ENCODE measurements at places on chromosomes 2 and 18. TPM values are rescaled to one million over a fixed set of nuclear protein-coding genes. Genes with fewer than 3 reads are reported as not detected.

DNA sequence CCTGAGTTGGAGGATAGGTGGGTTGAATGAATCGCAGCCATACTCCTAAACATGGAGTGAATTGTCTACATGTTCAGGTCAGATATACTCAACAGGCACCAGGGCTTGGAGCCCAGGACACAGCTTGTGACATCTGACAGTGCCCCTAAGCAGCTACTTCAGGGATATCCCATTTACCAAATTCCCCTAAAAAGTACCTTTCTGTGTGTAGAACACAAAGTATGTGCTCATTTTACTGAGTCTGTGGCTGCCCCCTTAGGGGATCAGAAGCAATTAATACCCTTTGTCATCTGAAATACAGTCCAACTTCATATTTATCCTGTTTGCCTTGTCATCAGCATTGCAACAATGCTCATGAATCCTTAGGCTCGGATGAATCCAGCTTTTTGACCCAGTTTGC, 20.8 kb downstream of the TNFRSF11A start:
- DNase-seq, result no peak

GRCh38 chr2:69203166-69203985, 183.7 kb downstream of the GFPT1 start:
- no peak for DNase-seq

GRCh38 chr18:7721532-7721931, 154.4 kb downstream of the PTPRM start:
- no peak for DNase-seq

DNA sequence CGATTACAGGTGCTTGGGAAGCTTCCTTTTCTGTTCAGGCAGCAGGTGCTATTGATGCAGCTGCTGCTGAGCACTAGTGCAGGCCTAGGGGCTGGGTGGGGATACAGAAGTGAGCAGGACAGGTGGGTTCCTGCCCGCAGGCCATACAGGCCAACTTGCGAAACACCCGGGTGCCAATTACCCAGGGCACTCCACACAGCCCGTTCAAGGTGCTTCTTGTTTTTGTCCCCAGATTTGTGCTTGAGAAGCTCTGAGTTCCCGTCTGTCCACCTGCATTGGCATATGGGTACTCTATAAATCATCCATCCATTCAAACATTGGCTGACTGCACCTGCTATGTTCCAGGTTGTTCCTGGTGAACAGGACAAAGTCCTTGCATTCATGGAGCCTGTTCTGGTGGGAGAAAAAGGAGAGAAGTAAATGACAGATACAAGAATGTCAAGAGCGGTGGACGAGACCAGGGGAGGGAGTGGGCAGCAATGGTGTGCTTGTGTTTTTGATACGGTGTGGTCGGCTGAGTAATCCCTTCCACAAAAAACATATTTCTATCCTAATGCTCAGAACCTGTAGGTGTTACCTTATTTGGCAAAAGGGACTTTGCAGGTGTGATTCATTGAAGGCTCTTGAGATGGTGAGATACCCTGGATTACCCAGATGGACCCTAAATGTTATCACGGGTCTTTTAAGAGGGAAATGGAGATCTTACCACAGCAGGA, 31.4 kb downstream of the SH3BP4 start:
- DNase-seq, result no peak

DNA sequence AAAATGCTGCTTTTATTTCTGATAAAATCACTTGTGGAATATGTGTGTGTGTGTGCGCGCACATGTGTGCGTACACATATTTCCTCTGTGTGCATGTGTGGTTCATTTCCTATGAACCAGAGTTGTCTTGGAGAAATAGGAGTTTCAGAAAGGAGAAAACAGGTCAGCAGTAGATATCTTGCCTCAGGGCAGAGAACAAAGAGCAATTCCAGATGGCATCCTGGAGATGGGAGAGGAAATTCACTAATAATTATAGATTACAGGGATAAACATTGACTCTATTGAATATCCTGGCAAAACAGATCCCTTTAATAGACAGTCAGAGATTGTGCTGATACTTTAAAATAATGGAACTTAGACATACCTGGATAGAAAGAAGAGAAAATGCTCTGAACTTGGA, 298.0 kb downstream of the TRIB2 start:
- no peak for DNase-seq

DNA sequence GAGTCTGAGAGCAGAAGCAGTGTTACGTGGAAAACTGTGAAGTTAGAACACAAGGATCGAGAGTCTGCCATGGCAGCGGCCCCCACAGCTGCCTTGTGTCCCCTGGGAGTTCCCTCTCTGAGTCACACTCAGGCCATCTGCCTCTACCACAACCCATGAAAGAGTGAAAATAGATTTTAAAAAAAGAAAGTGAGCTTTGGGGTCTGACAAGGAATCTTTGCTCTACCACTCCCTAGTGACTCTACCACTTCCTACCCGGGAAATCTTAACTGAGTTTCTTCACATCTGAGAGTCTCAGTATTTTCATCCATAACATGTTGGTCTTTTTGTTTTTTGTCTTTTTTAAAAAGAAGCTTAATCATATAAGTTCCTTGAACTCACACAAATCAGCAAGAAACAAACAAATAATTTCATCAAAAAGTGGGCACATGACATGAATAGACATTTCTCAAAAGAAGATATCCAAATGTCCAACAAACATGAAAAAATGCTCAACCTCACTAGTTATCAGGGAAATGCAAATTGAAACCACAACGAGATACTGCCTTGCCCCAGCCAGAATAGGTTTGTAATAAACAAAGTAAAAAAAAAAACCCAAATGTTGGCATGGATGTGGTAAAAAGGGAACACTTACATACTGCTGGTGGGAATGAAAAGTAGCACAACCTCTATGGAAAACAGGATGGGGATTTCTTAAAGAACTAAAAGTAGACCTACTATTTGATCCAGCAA, 2.4 kb upstream of the MSGN1 start:
- DNase-seq, result no peak

DNA sequence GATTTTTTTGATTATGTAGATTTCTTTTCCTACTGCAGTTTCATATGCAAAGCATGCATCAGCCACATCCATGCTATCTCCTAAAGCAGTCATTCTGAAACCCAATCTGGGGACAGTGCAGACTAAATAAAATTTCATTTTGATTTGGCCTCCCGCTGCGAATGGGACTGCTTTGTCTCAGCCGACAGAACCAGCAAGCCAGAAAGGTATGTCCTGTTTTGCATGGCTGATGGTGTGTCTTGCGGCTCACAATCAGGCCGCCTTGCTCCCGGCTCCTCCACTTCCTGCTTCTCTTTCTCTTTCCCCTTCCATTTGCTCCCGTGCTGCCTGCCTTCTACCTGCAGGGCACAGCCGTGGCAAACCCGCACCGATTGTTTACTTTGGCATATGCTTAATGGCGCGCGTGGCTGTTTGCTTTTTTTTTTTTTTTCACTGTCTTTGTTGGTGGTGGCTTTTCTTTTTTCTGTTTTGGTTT, 419.6 kb upstream of the POU3F3 start:
- DNase-seq, result no peak

DNA sequence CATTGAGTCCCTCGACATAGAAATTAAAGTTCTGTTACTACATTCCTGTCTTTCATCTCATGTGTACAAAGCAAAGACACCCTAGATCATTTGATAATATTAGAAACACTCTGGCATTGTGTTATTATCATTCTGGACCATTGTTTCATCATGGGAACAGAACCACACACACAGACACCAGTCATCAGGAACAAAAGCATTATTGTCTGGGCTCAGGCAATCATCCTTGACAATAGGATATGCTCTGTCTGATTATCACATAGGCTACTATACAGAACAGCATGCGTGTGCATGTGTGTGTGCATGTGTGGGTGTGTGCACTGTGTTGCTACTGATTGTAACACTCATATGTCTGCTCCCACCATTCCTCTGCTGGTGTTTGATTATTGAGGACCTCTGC, 242.5 kb downstream of the SH3BP4 start:
- no peak for DNase-seq

ATOH8 gene
- total RNA-seq, result 66.5 TPM

KLHL14 gene
- total RNA-seq, result 0.98 TPM

EPHA4 gene
- total RNA-seq, result 24.1 TPM

DNA sequence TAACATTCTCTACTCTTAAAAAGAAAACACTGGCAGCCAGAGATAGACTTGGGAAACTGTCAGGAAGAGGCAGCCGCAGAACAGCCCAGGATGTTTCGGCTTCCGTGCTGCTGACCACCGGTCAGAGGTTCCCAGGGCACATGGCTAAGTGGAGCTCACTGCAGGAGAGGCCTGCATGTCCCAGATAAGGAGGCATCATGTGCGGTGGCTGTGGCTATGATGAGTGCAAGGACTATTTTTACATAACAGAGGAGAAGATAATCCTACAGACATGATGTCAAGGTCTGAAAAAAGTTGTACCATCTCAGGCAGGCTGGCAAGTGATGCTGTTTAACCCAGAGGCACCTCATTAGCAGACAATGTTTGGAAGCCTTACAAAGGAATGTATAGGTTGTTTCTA, 252.3 kb downstream of the CYRIA start:
- no peak for DNase-seq

CCDC150 gene
- 3.9 TPM for total RNA-seq

GRCh38 chr2:71634567-71634966, 181.2 kb downstream of the DYSF start:
- DNase-seq, result no peak

KIAA2012 gene
- total RNA-seq, result not detected

DNA sequence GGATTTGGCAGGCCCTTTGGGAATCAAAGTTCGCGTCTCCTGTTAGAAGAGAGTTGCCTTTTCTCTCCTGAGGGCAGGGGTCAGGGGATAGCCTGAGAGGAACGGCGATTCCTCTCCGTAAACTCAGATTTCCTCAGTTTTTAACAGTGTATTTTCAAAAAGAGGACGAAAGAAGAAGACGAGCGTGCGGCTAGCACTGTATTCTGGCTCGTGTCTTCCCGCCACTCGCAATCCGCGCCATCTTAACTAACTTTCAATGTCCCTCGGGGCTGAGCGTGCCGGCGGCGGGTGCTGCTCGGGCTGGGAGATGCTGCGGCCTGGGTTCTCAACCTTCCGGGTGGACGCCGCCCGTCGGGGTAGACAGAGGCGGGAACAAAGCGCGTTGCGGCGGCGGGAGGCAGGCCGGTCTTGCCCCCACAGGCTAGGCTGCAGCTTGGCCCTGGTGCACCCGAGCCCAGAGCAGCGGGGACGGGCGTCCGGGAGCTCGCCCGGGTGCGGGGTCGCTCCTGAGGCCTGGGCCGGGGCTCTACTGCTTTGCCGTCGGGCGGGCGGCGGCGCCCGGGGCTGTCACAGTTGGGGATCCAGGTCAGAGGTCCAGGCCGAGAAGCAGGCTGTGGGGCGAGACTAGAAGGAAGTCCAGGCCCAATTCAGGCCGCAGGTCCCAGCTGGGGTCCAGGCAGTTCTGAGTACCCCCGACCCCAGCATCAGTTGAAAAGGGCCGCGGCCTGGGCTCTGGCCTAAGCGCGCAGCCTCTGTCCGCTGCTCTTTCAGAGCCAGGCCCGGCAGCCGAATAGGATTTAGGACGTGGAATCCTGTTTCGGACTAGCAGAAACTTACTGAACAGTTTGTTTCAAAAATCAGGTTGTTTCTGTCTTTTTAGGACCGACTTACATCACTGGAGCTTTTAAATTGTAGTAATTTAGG, 11.8 kb downstream of the TBR1 start:
- no peak for DNase-seq

DNA sequence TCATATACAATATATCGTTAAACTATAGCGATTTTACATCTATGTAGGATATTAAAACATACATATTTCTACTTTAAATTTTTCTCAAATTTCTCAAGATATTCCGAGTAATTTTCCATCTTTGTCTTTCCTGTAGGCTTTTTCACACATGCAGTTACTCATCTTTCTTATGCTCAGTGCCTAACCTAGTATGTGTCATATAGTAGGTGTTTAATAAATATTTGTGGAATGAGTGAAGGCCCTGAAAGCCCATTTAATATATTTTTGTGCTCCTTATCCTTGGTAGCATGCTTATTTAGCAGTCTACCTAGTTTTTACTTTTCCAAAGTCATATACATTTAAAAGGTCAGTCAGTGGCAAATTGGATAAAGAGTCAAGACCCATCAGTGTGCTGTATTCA, 67.3 kb downstream of the ITGB6 start:
- DNase-seq, result no peak

GRCh38 chr18:68640861-68641260, 74.0 kb downstream of the TMX3 start:
- DNase-seq, result no peak

DNA sequence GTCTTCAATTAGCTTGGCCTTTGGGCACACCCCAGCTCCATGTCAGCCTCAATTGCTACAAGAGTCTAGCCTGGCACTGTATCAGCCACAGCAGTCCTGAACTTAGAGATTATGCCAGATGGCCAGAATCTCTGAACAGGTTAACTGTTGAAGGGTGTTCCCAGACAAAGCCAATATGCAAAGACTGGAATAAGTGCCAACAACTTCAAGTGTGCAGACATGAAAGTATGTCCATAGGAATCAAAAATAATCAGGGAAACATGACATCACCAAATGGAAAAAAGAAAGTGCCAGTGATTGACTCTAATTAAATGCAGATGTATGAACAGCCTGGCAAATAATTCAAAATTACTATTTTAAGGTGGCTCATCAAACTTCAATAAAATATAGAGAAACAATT, 98.5 kb upstream of the DOCK10 start:
- no peak for DNase-seq

GRCh38 chr2:191158193-191158592, 7.4 kb upstream of the STAT4 start:
- DNase-seq, result no peak

LCT gene
- total RNA-seq, result not detected

DNA sequence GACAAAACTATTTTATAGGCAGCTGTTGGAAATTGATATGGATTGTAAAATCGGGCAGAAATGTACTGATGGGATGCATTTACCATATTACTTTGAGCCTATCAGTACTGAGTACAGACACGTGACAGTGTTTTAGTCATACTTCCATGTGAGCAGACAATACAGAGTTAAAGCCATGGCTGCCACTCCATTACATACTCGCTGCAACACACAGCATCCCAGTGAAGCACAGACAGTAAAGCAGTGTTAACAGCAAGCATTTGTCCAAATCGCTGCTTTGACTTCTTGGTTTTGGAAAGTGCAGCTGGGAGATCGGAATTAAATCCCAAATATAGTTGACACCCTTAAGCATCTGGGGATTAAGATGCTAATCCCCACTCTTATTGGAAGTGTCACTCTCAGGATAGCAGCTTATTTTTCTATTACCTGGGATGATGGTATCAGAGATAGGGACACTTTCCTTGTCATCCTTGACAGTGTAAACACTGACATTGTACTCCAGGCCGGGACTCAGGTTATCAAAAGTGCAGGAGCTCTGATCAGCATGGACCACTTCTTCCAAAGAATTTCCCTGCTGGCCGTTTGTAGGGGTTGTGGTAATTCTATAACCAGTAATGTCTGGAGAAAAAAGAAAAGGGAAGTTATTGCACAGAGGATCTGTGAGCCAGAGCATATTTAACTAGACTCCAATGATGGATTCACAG, 41.6 kb downstream of the FN1 start:
- DNase-seq, result no peak

GRCh38 chr2:211837206-211837605, 701.4 kb downstream of the ERBB4 start:
- DNase-seq, result no peak

RSAD2 gene
- total RNA-seq, result 0.25 TPM

GRCh38 chr2:113976277-113976928, 86.5 kb downstream of the ACTR3 start:
- no peak for DNase-seq
